ENCODE measurements at places on chromosomes 1 and 21.

DNA sequence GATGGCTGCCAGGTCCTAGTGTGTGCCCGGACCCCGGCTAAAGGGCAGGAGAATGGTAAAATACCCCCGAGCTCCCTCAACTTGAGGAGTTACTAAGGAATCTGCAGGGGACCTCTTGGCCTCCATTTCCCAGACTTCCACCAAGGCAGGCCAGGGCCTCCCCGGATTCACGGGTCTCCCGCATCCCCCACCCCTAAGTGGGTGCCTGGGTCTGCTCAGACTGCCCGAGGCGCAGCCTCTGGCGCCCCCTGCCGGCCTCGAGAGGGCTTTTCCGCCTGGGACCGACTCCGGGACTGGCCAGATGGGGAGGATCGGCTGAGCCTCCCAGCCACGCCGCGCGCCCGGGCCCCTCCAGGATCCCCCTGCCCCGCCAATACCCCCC lies 1.7 kb downstream of the PLEKHG5 start:
- peak; percentile 79 for DNase-seq

GRCh38 chr1:209256766-209257350 lies 326.7 kb upstream of the CAMK1G start:
- DNase-seq: no peak

GRCh38 chr1:15344800-15345704 lies 64.6 kb upstream of the EFHD2 start:
- no peak for DNase-seq

- no peak for DNase-seq
Measured at GRCh38 chr1:218394989-218395388, 49.9 kb downstream of the TGFB2 start.

DNA sequence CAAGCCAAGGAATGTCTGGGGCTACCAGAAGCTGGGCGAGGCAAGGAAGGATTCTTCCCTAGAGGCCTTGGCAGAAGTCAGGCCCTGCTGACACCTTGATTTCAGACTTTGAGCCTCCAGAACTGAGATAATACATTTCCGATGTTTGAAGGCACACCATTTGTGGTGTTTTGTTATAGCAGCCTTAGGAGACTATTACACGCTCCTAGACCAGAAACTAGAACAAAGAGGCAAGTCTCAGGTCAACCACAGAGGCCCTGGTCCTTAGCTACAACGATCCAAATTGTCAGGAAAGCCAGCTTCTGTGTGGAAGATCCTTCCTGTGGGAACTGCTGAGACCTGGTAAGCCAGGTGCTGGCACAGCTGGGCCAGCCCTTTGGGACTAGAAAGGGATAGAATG lies 19.7 kb upstream of the AHCTF1 start:
- no peak for DNase-seq

- DNase-seq: no peak
Measured at GRCh38 chr1:89884718-89885596, 64.1 kb downstream of the LRRC8D start.

- DNase-seq: no peak
Measured at GRCh38 chr1:232635778-232636356, 5.9 kb upstream of the SIPA1L2 start.

GRCh38 chr21:41620982-41621381 lies 113.0 kb upstream of the TMPRSS2 start:
- no peak for DNase-seq
